Hematopoietic multipotent progenitor cell treated with erythropoietin and hydrocortisone succinate and interleukin-3 and kit ligand, for 6 days (in vitro differentiated cells): ENCODE measurements at places on chromosomes 16 and 17.

DNA sequence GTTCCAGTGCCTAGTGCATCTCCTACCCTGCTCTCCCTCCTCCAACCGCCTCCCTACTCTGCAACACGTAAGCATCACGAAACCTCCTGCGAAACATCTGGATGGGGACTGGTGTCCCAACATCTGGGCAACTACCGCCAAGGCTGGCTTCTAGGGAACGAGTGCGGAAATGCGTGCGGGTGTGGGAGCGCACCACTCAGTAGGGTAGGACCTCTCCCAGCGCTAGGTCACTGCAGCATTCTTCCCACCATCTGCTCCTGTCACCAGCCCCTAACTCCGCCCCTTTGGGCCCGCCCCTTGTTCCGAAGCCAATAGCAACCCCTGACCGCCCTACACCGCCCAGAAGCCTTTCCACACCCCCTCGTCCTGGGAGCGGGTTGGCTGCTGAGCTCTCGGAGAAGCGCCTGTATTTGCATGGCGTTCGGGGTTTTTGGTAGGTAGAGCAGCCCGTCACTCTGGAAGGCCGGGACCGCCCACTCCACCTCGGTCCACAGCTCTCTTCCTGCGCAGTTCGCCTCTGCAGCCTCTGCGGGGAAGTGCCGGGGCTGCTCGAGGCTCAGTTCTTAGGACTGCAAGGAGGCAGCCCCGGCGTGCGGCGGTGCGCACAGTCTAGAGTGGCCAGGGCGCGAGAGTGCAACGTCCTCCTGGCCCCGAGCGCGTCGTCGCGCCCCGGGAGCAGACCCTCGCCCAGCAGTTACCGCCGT is at the start of gene HS3ST3B1:
HS3ST3B1 (plus strand) TSS at position 507 of the 704 bp plus-strand sequence. CDS start 438 bp downstream, outside the sequence.
- DNase-seq: peak; percentile 98

DNA sequence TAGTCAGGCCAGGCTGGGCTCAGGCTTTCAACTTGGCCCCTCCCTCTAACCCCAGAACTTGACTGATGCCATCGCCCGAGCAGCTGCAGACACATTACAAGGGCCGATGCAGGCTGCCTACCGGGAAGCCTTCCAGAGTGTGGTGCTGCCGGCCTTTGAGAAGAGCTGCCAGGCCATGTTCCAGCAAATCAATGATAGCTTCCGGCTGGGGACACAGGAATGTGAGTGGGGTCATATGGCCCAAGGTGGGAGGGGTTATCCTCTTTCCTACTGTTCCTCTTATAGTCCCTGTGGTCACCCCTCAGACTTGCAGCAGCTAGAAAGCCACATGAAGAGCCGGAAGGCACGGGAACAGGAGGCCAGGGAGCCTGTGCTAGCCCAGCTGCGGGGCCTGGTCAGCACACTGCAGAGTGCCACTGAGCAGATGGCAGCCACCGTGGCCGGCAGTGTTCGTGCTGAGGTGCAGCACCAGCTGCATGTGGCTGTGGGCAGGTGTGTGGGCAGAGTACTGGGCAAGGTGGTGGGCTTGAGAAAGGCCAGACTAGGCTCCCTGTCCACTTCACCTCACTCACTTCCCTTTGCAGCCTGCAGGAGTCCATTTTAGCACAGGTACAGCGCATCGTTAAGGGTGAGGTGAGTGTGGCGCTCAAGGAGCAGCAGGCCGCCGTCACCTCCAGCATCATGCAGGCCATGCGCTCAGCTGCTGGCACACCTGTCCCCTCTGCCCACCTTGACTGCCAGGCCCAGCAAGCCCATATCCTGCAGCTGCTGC is 2.1 kb upstream of the NRN1L start:
- DNase-seq: no peak

DNA sequence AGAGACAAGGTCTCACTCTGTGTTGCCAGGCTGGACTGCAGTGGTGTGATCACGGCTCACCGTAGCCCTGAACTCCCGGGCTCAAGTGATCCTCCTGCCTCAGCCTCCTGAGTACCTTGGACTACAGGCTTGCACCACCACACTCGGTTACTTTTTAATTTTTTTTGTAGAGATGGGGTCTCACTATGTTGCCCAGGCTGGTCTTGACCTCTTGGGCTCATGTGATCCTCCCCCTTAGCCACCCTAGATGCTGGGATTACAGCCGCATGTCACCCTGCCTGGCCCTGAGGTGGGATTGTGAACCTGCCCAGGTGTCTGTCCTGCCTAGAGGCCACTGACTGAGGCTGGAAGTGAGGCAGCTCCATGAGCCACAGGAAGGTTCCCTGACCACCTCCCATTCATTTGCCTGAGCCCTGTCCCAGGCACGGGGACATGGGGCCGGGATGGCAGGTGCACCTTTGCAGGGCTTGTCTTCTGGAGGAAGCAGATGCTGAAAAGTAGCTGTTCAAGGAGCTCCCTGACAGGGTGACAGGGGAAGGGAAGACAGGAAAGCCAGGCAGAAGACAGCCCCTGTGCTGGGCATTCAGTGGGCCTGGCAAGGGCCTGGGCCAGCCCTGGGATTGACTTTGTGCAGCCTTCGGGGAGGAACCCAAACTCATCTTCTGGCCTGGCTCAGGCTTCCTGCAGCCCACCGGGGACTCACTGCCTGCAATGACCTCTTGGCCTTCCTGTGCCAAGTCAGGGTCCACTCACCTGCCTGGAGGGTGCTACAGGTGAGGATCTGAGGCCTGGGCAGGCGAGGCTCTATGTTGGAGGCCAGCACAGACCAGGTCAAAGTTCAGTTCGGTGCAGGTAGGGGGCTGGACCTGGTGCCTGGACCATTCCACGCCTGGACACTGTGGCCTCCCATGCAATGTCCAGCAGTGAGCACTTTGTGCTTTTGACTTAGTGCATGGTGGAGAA is 8.1 kb upstream of the NOTUM start:
- no peak for DNase-seq

GRCh38 chr16:17590711-17591654 is 120.2 kb upstream of the XYLT1 start:
- DNase-seq: peak; percentile 59

- no peak for DNase-seq
Measured at GRCh38 chr16:15440852-15441251, 6.5 kb downstream of the BMERB1 start.

DNA sequence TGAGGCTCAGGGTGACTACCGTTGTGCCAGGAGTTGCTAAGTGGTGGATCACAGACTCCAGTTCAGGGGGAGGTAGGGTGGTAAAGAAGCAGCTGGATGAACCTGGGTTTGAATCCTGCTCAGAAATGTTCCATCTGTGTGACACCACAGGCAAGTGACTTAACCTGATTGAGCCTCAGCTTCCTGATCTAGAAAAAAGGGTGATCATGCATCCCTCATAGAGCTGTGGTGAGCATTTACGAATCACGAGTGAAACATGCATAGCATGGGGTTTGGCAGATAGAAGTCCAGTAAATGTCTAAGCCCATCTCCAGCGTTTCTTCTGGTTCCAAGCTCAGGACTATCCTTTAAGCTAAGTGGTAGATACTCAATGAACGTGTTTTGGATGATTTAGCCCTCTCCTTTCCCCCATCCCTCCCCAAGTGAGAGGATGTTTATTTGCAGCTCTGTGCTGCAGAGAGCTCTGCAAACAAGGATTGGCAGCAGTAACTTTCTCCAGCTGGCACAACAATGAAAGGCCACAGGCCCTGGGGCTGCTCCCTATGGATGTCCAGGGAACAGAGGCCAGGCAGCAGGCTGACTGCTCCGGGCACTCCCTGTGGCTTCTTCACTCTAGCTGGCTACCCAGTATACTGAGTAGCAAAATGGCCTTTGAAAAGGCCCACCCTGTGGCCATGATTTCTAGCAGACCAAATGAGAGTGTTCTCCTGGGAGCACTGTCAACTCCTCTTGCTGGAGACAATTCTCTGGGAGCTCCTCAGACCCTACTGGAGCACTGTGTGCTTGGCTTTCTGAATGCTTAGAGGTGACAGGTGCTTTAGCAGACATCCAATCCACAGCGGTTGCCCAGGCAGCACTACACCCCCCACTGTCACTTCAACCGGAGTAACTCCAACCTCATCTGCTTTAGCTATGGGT is 21.3 kb downstream of the CA4 start:
- no peak for DNase-seq

DNA sequence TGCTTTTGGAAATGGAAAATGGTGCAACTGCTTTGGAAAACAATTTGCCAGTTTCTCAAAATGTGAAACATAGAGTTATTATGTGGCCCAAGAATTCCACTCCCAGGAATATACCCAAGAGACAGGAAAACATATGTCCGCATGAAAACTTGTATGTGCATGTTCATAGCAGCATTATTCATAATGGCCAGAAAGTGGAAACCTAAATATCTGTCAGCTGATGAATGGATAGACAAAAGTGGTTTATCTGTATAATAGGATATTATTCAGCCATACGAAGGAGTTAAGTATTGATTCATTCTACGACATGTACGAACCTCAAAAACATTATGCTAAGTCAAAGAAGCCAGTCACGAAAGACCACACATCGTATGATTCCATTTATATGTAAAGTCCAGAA is 7.7 kb upstream of the COTL1 start:
- no peak for DNase-seq

- DNase-seq: no peak
Measured at GRCh38 chr17:32596628-32597027, 109.8 kb downstream of the CDK5R1 start.

DNA sequence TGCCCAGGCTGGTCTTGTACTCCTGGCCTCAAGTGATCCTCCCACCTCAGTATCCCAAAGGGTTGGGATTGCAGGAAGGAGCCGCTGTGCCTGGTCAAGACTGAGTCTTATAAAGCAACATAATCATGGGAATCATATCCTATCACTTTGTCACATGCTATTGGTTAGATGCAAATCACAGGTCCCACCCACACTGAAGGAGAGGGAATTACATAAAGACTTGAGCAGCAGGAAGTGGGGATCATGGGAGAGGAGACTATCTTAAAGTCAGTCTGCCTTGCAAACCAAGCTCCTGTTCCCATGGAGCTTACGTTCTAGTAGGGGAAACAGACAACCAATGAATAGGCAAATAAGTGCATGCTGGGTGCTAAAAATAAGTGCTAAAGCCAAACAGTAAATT is 28.3 kb upstream of the TENT4B start:
- no peak for DNase-seq

GRCh38 chr16:19843371-19843770 is 41.3 kb downstream of the GPRC5B start:
- DNase-seq: no peak

GRCh38 chr17:6244253-6244652 is 174.1 kb downstream of the WSCD1 start:
- no peak for DNase-seq

- no peak for DNase-seq
Measured at GRCh38 chr16:71472051-71472450, 10.0 kb upstream of the ZNF23 start.

GRCh38 chr17:75571885-75572215 is 15.8 kb upstream of the MYO15B start:
- no peak for DNase-seq

- no peak for DNase-seq
Measured at GRCh38 chr17:63988741-63989621, 9.2 kb upstream of the PRR29 start.

DNA sequence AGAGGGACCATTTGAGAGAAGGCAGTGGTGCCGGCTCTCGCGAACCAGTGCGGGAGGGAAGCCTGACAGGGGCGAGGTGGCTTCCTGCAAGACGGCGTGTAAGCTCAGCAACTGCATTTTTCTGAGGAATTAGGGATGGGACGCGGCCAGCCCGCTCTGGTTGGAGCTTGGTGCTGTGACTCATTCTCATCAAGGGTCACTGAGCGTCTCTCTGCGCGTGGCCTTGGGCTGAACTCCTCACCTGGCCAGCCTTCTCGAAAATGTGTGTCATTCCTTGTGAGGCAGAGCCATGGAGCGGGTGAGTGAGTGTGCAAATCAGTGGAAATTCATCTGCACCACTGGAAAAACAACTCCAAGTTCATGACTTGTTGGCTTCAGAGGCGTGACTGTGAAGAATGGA is 52.8 kb downstream of the NTN1 start:
- no peak for DNase-seq

DNA sequence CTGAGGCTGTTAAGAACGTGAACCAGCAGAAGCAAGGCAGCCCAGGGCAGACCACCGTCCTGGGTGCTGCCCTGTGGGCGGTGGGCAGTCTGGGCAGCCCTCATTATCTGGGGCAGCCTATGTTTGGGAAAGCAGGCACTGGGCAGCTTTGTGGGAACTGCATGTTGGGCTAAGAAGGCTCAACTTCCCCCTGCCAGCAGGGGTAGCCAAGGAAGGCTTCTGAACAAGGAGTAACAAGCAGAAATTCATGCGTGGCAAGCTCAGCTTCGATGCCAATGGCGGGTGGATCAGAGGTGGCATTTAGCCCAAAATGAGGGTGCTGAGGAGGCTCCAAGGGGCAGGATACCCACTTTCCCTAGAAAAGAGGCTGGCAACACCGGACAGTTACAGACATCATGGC is 42.7 kb upstream of the METRNL start:
- DNase-seq: no peak

GRCh38 chr16:72807245-72807644 is 240.7 kb downstream of the ZFHX3 start:
- DNase-seq: peak; percentile 19

DNA sequence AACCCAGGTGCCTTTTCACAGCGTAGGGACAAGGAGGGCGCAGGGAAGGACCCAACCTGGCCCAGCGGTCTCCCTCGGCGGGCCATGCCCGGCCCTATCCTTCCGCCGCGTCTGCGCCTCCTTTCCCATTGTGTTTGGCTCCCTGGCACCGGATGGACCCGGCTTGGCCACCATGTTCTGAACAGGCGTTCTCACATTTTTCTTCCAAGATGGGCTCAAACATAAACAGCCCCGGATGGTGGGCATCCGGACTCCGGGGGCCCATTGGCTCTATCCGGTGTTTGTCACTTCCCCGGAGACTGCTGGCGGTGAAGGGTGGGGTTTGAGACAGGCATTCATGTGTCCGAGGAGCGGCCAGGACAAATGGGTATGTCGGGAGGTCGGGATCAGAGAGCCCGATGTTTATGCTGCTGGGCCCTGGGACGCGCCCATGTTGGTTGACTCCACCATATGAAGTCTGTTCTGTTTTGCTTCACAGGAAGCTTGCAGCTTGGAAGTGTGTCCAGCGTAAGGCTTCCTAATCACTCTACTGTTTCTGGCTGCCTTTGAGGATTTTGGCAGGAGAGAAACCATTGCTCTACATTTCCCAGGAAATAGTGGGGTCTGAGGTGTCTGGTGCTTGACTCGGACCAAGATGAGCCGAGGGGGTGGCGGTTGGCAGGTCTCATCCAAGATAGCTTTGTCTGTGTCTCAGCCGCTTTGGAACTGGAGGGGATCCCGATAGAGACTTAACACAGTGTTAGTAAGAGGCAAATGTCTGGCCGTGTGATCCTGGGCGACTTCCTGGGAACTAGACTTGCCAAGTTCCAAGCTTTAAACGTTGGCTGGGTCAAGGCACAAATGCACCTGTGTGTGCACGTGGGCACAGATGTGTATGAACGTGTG is 188.3 kb downstream of the IRF8 start:
- no peak for DNase-seq

- no peak for DNase-seq
Measured at GRCh38 chr16:19281246-19281645, 4.3 kb upstream of the CLEC19A start.
